ENCODE measurements at places on chromosomes 11 and 22.

GRCh38 chr11:120529911-120530310 is 18.4 kb downstream of the GRIK4 start:
- no peak for DNase-seq

GRCh38 chr11:121967131-121967704 is 148.8 kb downstream of the BLID start:
- no peak for DNase-seq

DNA sequence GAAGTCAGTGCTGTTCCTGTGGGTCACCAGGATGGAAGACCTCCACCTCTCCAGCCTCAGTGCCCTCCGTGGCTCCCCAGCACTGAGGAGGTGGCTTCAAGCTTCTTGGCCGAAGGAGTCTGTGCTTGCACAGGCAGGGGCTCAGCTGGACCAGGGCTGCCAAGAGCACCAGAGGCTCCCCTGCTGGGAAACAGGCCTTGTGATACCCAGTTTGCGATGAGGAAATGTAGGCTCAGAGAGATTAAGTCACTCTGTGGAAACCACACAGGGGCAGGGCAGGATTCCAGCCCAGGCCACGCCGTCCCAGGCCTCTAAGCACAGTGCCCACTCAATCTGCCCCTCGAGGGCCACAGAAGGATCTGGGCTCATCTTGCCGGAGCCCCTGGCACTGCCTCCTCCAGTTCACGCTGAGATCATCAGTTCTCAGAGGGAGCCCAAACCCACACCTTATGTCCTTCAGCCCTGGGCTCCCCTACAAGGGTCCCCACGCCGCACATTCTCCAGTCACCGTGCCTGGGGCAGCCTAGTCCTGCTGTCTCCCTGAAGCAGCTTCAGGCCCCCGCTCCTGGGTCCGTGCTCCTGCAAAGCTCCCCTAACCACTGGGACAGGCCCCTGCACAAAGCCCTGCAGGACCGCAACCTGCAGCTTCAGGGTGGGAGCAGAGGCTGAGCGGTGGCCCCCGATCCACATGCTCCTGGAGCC is 21.6 kb downstream of the ANO1 start:
- no peak for DNase-seq

GRCh38 chr11:58600510-58600909 is 21.6 kb downstream of the ZFP91 start:
- DNase-seq = no peak

- no peak for DNase-seq
Measured at GRCh38 chr22:30205281-30206115, 41.1 kb downstream of the LIF start.

- no peak for DNase-seq
Measured at GRCh38 chr11:113159988-113160807, 154.2 kb upstream of the TTC12 start.

- DNase-seq = no peak
Measured at GRCh38 chr11:91164452-91164822, 941.6 kb upstream of the CHORDC1 start.

- DNase-seq = no peak
Measured at GRCh38 chr22:28187612-28188011, 268.6 kb upstream of the PITPNB start.

- DNase-seq = no peak
Measured at GRCh38 chr11:32497951-32498350, 62.6 kb upstream of the WT1 start.

DNA sequence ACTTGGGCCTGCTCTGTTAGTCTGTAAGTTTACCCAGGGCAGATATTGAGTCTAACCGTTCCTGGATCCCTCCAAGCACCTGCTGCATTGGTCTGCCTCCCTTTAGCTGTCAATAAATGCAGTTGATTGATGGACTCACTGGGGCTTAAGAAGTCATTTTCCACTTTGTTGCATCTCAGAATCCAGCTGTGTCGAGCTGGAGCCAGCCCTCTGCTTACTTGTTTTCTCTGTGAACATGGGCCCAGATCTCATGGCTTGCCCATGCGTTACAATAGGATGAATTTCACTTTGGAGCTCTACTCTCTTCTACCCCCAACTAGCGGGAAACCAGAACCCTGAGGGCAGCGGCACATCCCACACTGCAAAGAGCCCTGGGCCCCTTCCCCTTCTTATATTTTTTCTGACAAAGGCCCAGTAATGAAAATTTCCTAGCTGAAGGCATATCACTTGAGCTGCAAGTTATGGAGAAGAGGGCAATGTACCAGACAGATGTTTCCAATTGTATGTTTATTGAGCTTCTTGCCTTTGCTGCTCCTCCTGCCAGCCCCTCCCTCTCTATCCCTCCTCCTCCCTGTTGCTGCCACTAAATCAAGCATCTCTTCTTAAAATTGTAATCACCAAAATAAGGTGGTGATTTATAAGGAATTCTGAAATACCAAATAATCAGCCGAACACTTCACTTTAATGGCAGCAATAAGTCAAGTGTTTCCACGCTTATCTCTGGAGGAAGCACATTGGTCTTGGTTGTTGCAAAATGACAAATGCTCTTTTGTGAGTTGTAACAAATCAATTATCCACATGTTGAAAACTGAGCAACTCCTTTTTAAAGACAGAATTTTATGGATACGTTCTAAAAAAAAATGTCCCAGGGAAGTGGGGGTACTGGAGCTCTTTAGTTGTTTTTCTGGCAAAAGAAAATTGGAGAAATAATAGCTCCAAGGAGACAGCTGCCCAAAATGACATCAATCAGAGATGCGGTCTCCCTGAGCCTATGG is 212.3 kb upstream of the ZBED5 start:
- DNase-seq = no peak

DNA sequence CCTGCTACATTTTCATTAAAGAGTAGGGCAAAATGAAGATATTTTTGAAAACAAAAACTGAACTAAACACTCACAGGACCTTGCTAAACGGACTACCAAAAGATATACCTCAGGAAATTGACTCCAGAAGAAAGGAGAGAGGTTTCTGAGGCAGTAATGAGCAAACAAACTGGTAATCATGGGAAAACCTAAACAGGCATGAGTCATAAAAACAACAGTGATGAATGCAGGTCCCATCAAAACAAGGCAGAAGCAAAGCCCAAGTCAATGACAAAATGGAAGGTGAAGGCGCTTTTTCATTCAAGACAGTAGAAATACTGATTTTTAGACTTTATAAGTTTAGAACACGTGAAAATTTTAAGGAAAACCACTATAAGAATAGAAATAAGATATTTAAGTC is 104.5 kb downstream of the EFCAB6 start:
- no peak for DNase-seq

DNA sequence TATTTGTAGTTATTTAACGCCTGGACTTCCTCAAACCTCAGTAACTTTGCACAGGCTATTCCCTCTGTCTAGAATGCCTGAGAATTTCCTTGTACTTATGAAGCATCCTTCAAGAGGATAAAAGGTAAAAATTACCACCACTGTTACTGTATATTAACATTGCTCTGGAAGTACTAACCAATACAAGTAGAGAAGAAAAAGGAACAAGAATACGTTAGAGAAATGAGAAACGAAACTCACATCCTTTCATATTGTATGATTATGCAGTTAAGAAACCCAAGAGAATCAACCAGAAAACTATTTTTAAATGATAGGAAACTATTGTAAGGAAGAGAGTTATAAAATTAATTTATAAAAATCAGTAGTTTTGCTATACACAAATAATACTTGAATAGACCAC is 48.2 kb upstream of the OR5P2 start:
- no peak for DNase-seq

DNA sequence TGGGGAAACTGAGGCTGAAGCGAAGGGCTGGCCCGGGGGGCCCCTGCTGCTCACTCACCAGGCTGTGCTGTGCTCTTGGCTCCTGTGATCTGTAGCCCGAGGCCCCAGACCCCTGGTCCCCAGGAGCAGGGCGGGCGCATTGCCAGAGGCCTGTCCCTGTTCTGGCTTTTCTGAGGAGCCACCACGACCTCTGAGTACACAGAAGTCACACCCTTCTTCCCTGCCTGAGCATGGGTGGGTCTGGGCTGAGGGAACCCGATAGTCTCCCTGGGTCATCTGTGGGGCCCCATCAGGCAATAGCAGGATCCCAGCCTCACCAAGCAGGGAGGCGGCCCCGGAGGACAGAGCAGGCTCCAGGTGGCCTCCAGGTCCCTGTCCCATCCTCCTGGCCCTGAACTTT is 5.1 kb downstream of the CASTOR1 start:
- DNase-seq = no peak

- DNase-seq = no peak
Measured at GRCh38 chr11:86726770-86727504, 54.5 kb upstream of the ME3 start.

Measured in SW 1271 (cell line).